ENCODE measurements at places on chromosomes 7 and 10.

GRCh38 chr10:22305721-22306120, 10.5 kb upstream of the COMMD3 start:
- DNase-seq = no peak

DNA sequence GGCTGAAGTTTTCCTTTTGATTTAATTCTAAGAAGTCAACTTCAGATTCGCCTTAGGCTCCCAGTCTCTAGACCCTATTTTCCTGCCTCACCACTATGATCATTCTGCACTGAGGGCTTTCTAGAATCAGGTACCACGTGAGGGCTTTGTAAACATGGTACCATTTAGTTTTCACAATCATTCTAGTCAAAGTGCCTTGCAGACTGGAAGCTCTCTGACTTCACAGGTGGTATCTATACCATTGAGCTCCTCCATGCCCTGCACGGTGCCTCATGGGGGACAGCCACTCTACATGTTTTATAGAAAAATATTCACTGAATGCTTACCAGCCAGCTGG, 106.5 kb downstream of the ABLIM1 start:
- DNase-seq = no peak

DNA sequence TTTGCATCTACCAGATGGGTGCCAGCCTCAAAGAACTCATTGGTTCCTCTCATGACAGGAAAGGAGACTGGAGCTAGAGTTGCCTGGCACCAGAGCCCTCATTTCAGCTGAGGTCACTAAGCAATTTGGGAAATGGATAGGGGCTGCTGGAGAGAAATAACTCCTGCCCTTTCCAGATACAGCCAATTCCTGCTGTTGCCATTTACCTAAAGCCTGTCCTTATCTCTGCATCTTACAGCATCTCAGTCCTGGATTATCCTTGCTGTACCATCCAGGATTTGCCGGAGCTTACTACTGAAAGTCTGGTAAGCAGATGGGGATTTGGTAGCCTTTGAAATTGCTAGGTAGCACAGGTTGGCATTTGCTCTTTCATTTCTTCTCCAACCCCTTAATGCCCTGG, 31.9 kb upstream of the SMKR1 start:
- DNase-seq = no peak

- no peak for DNase-seq
Measured at GRCh38 chr7:152683297-152683696, 7.4 kb upstream of the XRCC2 start.

- no peak for DNase-seq
Measured at GRCh38 chr10:50615658-50616057, 8.1 kb downstream of the SGMS1 start.

- peak; percentile 84 for DNase-seq
Measured at GRCh38 chr7:123682690-123683089, 27.0 kb downstream of the LMOD2 start.

- DNase-seq = peak; percentile 65
Measured at GRCh38 chr10:44386546-44387052, 1.7 kb upstream of the CXCL12 start.

DNA sequence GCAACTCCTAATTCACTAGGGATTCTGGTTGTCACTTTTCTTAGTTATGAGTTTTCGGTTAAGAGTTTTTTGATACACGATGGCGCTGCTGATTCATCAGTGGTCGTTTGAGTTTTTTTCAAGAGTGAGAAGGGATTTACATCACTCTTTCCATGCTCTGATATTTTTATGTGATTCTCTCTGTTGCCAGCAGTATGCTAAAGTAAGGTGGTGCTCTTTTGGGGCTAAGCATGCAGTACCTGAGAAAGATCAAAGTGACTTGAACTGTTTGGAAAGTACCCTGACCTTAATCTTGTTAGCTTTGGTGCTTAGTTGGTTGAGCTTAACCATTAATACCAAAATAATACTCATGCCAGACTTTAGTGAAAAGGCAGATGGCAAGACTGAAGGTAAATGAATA, 28.1 kb downstream of the STAMBPL1 start:
- DNase-seq = no peak

DNA sequence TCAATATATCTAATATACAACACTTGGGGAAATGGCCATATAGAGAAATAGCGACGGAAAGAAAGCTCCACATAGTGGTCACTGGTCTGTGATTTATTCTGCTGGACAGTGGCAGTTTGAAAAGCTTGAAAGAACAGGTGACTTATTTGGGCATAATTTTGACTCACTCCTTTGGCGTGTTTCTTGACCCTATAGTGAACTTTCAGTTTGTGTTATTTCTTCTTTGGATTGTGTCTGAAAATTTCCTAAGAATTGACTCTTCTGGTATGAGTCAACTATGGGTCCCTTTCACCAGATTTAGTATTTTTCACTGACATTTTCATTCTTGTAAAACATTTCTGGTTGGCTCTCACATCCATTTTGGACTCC, 25.8 kb upstream of the IMMP2L start:
- no peak for DNase-seq

GRCh38 chr7:116986611-116987565, 33.6 kb downstream of the ST7 start:
- no peak for DNase-seq

DNA sequence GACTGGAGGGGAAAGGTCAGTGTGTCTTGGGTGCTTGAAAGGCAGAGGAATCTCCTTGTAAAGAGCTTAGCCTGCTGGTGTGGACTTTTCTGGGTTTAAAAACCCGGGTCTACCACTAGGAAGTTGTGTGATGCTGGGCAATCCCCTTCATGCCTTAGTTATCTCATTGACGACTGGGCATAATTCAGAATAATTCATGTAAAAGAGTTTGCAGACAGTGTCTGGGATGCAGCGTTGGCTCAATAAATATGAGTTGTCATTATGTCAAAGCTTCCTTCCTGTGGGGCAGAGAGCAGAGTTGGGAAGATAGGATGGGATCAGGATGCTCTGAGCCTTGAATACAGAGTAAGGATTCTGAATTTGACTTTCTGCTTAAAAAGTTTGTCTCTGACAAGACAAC, 196.4 kb downstream of the ADRA2A start:
- no peak for DNase-seq

GRCh38 chr10:128861018-128861901, 605.8 kb upstream of the MGMT start:
- no peak for DNase-seq

DNA sequence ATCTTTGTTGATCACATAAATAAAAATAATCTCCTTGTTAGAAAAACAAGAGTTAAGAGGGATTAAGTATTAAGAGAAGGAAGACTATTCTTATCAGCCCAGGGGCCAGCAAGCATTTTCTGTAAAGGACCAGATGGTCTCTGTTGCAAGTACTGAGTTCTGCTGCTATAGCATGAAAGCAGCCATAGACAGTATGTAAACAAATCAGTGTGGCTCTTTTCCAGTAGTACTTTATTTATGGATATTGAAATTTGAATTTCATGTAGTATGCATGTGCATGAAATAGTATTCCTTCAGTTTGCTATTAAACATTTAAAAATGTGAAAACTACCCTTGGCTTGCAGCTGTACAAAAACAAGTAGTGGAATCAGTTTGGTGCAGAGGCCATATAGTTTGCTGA, 81.7 kb downstream of the STK31 start:
- no peak for DNase-seq

DNA sequence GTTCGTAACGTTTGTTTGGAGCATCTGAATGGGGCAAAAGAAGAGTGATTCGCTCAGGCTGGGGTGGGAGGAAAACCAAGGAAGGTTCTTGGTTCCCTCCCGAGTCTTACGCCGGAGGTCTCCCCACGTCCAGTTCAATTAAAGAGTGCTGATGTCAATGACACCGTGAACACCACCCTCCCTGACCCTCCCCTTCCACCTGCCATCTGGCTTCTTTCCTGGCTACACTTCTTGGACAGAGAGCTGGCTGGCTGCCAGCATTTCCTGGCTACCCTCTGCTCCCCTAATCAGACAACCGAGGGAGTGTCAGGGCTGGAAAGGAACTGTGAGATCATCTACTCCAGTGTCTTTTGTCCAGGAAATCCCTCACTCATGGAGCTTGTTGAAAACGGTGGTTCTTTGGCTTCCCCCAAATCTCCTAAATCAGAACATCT, 24.1 kb upstream of the FFAR4 start:
- DNase-seq = peak; percentile 89

DNA sequence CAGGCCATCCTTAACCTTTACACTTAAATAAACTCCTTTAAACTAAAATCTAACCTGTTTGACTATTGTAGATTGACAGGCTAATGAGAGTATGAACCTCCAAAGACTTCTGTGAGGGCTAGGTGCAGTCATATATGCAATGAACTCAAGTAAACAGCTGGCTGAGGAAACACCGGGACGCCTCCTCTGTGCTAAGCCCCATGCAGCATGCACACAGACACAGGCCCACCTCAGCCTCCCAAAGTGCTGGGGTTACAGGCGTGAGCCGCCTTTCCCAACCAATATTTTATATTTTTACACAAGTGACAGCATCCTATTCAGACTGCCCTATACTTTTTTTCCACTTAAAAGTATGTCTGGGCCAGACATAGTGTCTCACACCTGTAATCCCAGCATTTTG, 1.5 kb upstream of the FXYD4 start:
- DNase-seq = no peak

- DNase-seq = no peak
Measured at GRCh38 chr10:77877441-77878344, 48.9 kb downstream of the DLG5 start.

- peak; percentile 55 for DNase-seq
Measured at GRCh38 chr7:20216406-20217036, 663 bp downstream of the MACC1 start.

DNA sequence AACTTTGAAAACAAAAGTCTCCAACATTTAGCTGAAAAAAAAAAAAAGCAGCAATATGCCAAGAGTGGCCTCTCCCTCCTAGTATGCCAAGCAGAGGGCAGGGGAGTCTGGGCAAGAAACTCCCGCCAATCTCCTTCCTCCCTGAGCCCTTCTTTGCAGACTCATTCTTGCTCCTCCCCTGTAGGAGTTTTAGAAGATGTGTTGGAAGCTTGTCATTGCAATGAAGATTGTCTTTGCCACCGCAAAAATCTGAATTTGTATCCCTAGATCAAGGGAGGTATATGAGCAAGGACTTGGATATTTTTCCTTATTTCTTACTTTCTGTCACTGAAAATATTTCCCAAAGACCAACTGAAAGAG, 2.6 kb upstream of the TNS3 start:
- DNase-seq = no peak

GRCh38 chr7:87075671-87076404, 16.4 kb upstream of the ELAPOR2 start:
- no peak for DNase-seq

DNA sequence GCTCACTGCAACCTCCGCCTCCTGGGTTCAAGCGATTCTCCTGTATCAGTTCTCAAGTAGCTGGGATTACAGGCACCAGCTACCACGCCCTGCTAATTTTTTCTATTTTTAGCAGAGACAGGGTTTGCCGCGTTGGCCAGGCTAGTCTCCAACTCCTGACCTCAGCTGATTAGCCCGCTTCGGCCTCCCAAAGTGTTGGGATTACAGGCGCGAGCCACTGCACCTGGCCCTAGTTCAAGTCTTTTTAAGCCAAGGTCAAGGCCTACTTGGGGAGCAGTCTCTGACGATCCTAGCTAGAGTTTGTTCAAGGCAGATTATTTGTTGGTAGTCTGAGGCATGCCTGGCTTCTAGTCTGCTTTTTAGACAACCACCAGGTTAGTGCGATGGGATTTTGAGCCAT, 709.5 kb upstream of the COBL start:
- no peak for DNase-seq

GRCh38 chr7:74007242-74007567, 20.8 kb upstream of the ELN start:
- no peak for DNase-seq

GRCh38 chr7:17274551-17275245, 23.8 kb upstream of the AHR start:
- DNase-seq = peak; percentile 50

DNA sequence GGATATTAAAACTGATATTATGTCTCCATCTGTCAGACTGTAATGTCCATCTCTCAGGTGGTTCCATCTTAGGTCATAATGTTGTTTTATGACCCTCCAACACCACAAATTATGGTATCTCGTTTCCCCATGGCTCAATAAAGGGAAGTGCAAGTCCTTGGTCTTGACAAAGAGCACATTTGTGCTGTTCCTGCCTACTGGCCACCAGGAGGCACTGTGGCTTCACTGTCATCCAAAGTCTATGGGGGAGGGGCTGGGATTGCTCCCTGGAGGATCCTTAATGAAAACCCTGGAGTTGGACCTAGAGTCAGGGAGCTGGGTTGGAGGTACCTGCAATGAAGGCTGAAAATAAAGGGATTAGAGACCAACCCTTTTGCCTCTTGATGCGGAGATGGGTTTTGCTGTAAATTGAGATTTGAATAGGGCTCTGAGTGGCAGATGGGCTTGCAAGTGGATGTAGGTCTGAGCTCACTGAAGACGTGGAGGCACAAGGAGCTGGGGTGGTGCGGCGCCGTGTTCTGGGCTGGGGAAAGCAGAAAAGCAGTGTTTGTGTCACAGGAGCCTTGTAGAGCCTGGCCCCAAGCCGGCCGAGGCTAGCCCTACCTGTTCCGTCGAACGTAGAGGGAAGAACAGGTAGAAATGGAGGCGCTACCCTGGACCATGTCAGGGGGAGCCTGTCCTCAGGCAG, 180.5 kb upstream of the PRSS58 start:
- DNase-seq = peak; percentile 65

GRCh38 chr7:157684157-157684908, 347.5 kb downstream of the DNAJB6 start:
- DNase-seq = no peak

- no peak for DNase-seq
Measured at GRCh38 chr10:6592080-6592479, 12.0 kb upstream of the PRKCQ start.

DNA sequence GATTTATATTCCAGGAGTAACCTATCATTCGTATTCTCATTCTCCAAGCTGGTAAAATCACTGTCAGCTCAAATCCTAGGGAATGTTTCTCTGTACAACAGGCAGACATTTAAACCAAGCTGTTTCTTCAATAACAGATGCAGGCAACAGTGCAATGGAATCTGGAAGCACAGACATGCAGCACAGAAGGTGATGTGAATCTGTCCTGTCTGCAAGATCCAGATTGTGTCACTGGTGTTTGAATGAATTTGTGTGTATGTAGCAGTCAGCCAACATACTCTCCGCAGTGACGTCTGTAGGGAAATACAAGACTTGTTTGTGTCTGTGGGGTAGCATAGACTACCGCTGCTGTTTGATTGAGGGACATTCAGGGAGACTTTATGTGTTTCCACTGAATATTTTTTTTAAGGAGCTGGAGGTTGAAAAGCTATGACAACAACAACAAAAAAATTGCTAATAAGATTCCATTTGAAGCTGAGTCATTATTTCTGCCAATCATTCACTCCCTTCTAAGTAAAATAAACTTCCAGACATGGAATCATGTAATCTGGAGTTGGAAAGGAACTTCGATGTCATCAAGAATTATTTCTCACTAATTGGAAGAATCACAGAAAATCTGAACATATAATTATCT, 122.9 kb upstream of the MYO3A start:
- no peak for DNase-seq

- DNase-seq = peak; percentile 70
Measured at GRCh38 chr7:48875045-48875916, 49.1 kb upstream of the CDC14C start.

All from HT-29 (cell line).